HepG2 (cell line): ENCODE measurements at places on chromosomes 11 and 22.

DNA sequence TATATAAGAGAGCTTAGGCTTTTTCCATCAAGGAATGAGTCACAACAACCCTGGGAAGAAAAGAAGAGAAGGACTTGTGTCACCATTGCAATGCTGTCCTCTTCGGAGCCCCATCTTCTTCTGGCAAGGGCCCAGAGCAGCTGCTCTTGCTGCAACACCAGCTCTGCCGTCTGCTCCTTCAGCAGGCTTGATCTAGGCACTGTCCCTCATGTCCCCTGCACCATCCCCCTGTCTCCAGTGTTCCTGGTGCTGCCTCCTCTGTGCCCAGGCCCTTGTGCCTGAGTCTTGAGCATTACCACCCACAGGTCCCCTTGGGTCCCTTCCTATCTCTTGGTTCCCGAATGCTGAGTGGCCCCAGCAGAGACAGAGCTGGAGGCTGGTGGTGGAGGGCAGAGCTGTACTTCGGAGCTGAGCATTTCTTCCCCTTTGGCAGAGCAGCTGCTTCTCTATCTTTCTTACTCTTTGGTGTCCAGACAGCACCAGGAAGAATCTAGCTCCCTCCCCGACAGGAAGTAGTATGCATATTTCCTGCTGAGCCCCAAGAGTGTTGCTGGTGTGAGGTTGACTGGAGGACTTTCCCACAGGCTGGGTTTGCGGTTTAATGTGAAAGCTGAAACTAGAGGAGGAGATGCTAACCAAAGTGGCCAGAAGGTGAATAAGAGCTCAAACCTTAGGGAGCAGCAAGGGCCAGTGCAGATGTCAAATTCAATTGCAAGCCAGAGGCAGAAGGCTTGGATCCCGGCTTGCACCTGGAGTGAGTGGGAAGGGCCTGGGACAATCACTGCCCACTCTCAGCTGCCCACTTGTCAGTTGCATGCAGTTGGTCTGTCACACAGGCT is 27.8 kb downstream of the WEE1 start:
- DNase-seq, result no peak

GRCh38 chr11:129999407-129999806 is 3.2 kb downstream of the PRDM10 start:
- peak; percentile 92 for DNase-seq

- no peak for DNase-seq
Measured at GRCh38 chr11:19756675-19757475, 44.2 kb downstream of the NAV2 start.

DNA sequence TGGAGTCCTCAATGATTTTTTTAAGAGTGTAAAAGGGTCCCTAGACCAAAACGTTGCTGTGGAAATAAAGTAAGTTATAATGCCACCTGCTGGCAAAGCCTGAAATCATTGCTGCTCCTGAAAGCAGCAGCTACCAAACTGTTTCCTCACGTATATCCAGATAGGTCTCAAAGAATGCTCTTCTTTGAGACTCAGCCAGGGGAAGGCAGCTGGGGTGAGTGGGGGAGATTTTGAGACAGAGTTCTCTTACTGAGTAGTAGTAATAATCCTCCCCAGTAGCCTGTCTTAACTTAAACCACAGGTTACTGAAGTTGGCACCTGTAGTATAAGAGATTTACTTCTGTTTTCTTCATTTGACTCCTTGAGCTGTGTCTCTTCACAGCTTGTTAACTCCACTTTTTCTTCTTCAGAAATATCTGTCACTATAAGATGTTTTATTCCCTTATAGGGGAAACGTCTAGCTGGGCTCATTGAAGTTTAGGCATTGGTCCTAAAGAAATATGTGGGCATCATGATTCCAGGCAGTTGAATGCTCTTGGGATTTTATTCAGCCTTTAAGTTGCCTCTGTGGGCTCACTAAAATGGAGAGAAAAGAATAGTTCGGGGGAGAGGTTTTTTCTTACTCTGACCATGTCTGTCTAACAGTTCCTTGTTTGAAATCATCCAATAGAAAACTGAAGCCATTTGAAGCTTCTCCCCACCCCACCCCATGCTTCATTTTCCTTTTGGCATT is 77.9 kb downstream of the BTBD10 start:
- peak; percentile 25 for DNase-seq
